ENCODE measurements at places on chromosomes 2 and 18.

DNA sequence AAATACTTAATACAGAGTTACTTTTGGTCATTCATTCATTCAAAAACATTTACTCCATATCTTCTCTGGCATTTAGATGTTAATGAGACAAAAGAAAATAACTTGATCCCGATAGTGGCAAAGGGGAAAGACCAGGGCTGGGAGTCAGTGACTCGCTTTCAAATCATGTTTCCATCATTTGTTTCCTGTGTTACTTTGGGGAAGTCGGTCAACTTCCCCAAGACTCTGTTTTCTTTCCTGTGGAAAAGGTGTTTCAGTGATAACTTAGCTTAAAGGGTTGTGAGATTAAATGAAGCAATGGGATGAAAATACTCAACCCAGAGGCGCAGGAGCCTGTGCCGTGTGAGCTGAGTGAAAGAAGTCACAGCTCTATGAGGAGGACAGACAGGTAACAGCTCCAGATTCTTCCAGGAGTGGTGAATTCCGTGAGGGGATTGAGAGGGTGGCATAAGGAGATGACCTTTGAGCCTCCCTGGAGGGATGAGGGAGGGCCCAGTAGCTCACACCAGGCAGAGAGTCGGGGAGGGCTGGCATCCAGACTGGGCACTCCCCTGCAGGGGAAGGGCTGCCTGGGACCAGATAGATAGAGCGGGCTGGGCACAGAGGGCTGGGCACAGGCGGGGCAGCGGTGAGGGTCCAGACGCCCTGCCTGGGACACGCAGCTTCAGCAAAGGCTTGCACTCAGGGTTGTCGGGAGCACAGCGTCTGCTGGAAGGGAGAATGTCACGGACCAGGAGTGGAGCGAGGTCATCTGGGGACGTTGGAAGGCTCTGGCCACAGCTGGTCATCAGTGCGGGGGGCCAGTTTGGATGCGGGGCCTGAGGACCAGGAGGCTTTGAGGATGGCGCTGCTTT, 70.1 kb downstream of the TSHZ1 start:
- DNase-seq = no peak

DNA sequence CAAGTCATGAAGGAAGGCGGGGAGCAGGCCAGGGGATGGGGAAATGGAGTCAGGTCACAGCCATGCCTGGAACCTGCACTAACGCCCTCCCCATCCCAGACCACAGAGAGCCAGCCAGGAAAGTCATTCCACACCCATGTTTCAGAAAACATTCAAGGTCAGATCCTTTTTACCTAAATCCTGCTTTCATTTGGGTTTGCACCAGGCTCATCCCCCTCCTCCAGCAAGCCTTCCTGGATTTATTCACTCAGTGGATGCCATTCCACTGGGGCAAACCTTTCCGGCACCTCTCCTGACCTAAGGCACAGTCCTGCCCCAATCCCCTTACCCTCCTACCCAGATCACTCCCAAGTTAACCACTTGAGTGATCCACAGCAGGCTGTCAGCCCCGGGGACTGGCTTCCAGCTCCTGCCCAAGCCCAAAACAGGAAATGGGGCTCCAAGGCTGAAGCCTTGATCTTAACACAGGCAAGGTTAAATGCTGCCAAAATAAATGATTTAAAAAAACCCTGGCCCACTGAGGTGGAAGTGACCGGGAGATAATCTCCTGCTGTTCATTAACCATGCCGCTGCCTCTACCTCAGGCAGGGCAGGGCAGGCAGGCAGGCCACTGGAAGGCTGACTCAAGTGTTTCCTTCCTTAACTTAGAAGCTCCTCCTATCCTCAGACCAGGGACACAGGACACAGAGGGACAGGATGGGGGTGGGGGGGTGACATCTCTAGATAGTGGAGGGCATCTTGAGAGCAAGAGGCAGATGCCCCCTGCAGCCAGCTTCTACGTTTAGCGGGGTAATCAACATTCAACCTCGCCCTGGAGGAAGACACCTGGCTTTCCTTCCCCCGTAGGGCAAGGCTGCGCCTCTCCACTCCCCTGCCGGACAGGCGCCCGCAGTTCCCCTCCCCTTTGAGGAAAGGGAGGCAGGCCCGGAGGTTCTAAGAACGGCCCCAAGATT, 1.4 kb downstream of the RAB11FIP5 start:
- peak; percentile 69 for DNase-seq

DNA sequence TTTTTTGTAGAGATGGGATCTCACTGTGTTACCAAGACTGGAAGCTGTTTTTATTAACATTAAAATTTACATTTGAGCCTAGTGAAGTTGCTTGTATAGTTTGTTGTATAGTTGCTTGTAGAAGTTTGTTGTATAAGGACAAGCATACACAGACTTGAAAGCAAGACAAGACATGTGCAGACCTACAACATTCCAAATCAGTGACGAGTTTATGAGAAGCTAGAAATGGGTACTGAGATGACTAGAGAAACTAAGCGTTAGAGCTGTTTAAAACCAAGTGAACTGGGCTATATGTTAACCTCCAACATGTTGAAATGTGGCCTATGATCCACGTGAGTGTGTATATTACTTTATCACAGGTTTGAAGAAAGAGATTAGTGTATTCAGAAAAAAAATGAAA, 39.1 kb downstream of the ABCB11 start:
- DNase-seq = no peak

GRCh38 chr2:145351864-145352425, 832.0 kb upstream of the ZEB2 start:
- DNase-seq = no peak

- peak; percentile 7 for DNase-seq
These were observed 347.5 kb downstream of the METTL4 start for GRCh38 chr18:2223849-2224248.

DNA sequence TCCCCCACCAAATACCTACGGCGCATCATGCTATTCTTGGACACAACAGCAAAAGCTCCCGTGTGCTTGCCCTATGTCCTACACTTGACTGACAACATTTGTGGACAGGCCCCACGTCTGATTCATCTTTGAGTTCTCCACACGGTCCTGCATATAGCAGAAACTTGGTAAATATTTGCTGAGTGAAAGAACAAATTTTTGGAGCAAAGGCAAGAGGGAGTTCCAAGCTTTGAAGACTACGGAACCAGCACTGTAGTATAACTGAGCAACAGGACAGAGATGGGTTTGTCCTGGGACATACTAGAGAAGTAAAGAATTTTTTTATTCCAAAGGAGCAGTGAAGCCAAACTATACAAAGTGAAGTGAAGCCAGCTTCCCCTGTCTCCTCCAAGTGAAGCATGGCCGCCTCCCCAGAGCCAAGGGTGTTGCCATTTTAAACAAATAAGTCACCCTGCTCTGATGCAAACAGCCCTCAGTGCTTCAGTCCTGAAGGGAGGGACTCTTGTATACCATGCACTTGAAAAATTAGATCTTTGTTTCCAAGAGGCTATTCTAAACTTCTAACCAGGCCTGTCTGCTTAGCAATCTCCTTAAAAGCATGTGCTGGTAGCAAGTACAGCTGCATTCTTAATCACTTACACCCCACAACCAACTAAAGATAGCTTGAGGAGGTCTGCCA, 35.9 kb downstream of the SPRED2 start:
- DNase-seq = no peak

GRCh38 chr2:78861546-78861945, 164.0 kb upstream of the REG3G start:
- DNase-seq = no peak

DNA sequence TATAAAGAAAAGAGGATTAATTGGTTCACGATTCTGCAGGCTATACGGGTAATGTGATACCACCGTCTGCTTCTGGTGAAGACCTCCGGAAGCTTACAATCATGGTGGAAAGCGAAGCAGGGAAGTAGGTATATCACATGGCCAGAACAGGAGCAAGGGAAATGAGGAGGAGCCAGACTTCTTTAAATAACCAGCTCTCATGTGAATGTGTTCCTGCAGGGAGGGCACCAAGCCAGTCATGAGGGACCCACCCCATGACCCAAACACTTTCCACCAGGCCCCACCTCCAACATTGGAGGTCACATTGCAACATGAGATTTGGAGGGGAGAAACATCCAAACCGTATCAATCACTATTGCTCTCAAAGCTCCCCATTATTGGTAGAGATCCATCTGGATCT, 61.8 kb downstream of the EFEMP1 start:
- no peak for DNase-seq
